ENCODE measurements at places on chromosomes 3 and 15.

- no peaks in the 10 kb centered on the region for H3K4me1 ChIP-seq
- no peak overlapping the region for H3K4me3 ChIP-seq
These were observed 33.8 kb downstream of the AMOTL2 start for GRCh38 chr3:134340362-134340981.

DNA sequence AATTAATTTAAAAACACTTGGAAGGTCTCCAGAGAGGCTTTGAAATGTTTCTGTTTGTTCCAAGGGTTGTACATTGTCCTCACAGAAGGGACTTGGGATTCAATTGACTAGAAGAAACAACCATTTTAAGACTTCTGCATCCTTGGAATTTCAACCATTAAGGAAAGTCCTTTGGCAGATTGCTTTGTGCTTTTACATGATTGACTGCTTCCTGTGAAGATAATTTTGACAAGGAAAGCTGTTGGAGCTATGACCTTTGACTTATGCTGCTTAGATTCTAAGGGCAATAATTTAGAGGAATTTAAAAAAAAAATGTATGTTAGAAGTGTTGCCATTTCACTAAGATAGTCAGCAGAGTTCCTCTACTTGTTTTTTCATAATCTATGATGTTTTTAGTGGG lies 483.9 kb upstream of the TBL1XR1 start:
- H3K27ac ChIP-seq: no peak overlapping the region
- peaks cover 33% of the 10 kb centered on the region for H3K4me1 ChIP-seq
- no peaks in the 10 kb centered on the region for H3K27me3 ChIP-seq
- no peaks in the 10 kb centered on the region for H3K36me3 ChIP-seq
- no peak for DNase-seq
- H3K4me3 ChIP-seq: no peak overlapping the region

DNA sequence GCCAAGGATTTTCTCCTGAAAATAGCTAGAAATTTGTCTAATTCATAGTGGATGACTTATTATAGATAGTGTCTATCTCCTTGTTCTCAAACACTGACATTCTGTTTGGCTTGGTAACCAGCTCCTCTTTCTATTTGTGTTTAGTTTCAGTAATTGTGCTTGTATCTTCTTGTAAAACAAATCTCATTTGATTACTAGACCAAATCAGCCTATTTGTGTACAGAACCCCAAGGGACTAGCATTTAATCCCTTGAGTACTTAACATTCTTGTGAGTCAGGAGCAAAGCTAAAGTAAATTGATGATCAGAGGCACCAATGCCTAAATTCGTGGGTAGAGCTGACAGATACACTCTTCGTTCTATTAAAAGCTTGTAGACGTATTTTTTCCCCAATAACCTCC lies 306.5 kb upstream of the SLITRK3 start:
- H3K4me1 ChIP-seq: no peaks in the 10 kb centered on the region
- no peaks in the 10 kb centered on the region for H3K36me3 ChIP-seq
- H3K27me3 ChIP-seq: no peaks in the 10 kb centered on the region
- H3K27ac ChIP-seq: no peak overlapping the region
- no peak overlapping the region for H3K4me3 ChIP-seq

DNA sequence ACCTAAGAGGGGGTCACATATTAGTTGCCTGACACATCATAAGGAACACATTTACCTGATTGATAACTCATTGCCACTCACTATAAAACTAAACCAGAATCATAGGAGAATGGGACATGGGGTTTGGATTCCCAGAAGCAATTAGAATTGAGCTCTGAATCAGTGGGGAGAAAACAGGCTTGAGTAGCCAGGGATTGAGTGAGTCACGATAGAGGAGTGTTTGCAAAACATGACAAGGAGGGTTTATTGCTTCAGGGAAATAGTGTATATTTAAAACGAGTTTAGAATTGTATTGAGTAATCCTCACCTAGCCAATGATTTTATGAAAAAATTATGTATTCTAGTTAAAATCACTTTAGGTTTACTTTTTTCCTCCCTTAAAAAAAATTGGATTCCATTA lies 101.1 kb upstream of the THRB start:
- H3K4me1 ChIP-seq: no peaks in the 10 kb centered on the region
- H3K4me3 ChIP-seq: no peak overlapping the region
- H3K27ac ChIP-seq: no peak overlapping the region
- no peak for DNase-seq

- peaks cover 64% of the 10 kb centered on the region for H3K36me3 ChIP-seq
- peaks cover 19% of the 10 kb centered on the region for H3K4me1 ChIP-seq
- H3K27ac ChIP-seq: no peak overlapping the region
These were observed 20.5 kb upstream of the ANPEP start for GRCh38 chr15:89835176-89835564.

DNA sequence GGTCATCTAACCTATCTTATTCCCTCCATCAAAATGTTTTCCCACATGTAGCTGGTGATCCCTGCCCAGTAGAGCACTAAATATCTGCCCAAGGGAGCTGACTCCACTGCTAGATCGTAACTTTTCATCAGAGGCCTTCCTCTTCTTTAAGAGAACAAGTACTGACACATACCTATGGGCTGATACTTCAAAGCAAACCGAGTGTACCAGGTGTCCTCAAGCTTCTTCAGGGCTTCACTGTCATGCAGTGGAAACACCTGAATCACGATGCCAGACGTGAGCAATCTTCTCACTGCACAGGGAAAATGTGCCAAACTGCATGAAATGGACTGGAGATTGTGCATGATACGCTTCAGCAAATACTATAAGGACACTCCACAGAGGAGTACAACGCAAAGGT lies 41.6 kb downstream of the ANO10 start:
- H3K27me3 ChIP-seq: no peaks in the 10 kb centered on the region
- H3K4me1 ChIP-seq: no peaks in the 10 kb centered on the region
- DNase-seq: no peak

Measured in stimulated activated naive B cell treated with anti-CD40 and anti-IgM and Interleukin-4, amounts not matched to agents 10 μg/mL and 1 μg/mL and 100 μg/mL, for 72 hours (primary cell).